ENCODE measurements at places on chromosomes 16 and 17.

DNA sequence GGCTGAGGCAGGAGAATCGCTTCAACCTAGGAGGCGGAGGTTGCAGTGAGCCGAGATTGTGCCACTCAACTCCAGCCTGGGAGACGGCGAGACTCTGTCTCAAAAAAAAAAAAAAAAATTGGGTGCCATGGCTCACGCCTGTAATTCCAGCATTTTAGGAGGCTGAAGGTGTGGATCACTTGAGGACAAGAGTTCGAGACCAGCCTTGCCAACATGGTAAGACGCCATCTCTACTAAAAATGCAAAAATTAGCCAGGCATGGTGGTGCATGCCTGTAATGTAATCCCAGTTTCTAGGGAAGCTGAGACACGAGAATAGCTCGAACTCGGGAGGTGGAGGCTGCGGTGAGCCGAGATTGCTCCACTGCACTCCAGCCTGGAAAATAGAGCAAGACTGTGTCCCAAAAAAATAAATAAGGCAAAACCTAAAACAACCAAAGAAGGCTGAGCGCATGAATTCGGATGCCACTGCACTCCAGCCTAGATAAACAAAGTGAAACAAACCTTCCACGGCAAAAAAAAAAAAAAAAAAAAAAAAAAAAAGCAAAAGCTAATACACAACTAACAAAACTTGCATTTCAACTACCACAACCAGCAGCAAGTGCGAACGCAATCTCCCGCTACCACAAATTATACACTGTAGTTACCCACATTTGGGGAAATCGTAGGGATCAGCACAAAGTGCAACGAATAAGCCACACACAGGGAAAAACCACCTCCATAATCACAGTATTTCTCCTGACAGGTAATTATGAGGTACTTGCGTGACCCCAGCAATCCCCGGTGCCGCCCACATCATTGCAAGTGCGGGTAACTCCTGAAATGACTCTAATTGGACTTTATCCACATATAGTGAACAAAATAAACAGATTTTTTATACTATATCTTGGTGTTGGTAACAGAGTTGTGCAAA is 25.6 kb downstream of the TEX14 start:
- no peak for DNase-seq

GRCh38 chr17:80279895-80280294 is 19.2 kb downstream of the RNF213 start:
- DNase-seq = no peak

GRCh38 chr17:4815043-4815675 is 8.2 kb downstream of the PLD2 start:
- DNase-seq = no peak

DNA sequence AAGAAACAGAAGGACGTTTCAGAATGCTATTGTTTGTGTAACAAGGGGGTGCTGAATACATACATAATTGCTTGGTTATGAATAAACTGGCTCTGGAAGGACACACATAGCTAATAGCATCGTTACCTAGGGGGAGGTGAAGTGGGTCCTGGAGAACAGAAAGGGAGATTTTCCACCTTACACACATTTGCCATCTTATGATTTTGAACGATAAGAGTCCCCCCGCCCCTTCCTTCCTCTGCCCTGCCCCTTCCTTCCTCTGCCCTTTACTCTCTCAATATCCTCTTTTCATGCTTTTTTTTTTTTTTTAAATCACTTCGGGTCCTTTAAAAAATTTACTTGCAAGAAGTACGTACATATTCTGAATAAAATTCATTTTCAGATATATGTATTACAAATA is 902 bp upstream of the DHRS7B start:
- DNase-seq = no peak

- no peak for DNase-seq
These were observed 88.2 kb upstream of the FA2H start for GRCh38 chr16:74862743-74863244.

DNA sequence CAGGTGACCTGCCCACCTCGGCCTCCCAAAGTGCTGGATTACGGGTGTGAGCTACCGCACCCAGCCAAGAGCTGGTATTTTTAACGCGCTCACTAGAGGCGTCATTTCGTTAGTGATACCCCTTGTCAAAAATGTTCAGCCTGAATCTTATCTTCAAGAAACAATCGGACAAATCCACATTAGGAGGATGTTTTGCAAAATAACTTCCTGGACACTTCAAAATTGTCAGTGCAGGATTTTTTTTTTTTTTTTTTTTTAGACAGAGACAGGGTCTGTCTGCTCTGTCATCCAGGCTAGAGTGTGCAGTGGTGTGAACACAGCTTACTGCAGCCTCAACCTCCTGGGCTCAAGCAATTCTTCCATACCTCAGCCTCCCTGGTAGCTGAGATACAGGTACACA is 63.0 kb downstream of the RMI2 start:
- no peak for DNase-seq

DNA sequence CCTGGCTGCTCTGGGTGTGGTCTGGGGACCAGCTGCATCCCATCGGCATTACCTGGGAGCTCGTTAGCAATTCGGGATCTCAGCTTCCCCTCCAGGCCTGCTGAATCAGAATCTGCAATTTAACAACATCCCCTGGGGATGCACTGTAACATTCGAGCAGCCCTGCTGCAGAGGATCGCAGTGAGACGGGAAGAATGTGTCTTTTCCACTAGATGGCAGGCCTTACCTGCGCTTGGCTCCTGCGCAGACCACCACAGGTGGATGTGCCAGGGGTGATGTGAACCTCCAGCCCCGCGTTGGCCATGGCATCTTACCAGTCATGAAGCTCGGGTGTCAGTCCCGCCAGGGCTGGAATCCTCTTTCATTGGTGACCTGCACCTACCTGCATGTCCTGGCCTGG is 209.9 kb downstream of the PRKCB start:
- no peak for DNase-seq

DNA sequence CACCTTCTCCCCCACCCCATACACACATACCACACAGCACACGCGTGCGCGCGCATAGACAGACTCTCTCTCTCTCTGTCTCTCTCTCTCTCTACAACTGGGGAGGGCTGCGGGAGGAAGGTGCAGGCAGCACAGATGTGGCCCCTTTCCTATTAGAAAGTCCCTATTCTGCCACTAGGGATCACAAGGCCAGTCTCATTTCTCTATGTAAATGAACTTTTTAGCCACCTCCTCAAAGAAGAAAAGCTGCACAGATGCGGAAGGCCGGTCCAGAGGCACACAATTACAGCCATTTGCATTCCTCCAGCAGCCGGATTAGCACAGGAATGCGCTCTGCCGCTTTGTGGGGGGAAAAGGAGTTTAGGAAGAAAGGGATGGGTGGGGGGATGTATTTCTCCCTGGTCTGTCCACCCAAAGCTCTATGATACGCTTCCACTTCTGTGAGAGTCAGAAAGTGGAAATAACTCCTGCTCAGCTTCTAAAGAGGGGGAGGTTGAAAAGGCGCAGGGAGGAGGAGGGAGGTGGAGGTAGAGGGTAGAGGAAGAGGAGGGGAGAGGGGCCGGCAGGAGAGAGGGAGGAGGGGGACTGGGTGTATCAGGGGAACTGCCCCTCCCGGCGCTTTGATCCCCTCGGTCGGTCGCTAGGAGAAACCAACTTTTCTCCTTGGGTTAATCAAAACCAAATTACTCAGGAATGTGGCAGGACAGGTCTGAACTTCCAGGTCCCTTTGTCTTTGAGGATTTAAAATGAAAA is 11.7 kb downstream of the ZFHX3 start:
- DNase-seq = no peak

All from ascending aorta (tissue), 2 donors.